ENCODE measurements at places on chromosomes 3 and 15. TPM values are rescaled to one million over a fixed set of nuclear protein-coding genes. Genes with fewer than 3 reads are reported as not detected.

DNA sequence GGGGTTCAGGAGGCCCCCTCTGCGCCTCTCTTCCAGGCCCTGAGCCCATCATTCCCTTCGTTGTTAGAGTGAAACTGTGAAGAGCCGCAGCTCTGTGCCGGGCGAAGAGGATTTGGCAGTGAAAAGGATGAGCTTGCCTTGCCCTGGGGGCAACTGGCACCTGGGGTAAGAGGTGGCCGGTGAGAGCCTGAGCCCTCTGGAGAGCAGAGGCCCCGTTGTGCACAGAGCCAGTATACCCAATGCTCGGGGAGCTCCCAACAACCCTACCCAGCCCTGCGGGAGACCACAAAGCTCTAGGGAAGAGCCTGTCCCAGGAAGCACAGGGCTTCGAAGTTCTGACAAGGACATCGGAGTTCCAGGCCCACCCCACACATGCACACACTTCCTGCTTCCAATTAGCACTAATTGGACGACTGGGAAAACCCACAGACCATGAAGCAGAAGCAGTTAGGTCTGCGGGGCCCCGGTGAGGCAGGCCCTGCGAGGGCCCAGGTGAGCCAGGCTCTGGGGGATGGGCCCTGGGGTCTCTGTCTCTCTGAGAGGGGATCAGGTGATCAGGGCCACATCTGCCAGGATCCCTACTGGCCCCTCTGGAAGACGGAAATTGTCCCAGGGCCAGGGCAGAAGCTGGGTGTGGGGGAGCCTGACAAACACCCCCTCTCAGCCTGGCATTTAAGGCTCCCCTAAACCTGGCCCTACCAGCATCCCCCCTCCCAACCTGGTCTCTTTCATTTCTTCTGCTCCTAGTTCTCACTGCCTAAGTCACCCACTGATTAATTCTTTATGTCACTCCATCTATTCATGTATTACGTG is 27.9 kb upstream of the SFMBT1 start:
- H3K4me1 ChIP-seq = peaks cover 3% of the 10 kb centered on the region
- peak overlapping the region; percentile 72 for H3K27ac ChIP-seq
- DNase-seq = no peak
- H3K4me3 ChIP-seq = peak overlapping the region; percentile 56
- no peaks in the 10 kb centered on the region for H3K36me3 ChIP-seq
- no peaks in the 10 kb centered on the region for H3K27me3 ChIP-seq

- no peak for DNase-seq
- H3K27me3 ChIP-seq = no peaks in the 10 kb centered on the region
- no peak overlapping the region for H3K27ac ChIP-seq
- no peaks in the 10 kb centered on the region for H3K36me3 ChIP-seq
- no peak overlapping the region for H3K4me3 ChIP-seq
Measured at GRCh38 chr3:65996589-65996988, 42.1 kb downstream of the MAGI1 start.

DNA sequence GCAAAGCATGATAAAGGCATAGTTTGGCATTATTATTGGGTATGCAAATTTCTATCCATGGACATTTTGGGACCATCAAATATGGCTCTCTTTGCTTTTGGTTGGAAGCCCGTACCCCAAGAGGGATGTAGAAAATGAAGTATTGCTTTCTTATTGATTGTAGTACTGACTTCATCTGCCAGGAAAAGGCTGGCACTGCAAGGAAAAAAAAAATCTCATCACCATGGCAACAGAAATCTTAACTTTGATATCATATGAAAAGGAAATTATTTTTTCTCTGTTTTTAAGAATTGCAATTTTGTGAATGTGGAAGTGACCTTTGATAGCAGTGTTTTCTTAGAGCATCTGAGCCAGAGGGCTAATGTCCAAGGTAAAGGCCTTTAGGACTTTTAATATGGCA is 151.7 kb downstream of the TMEM108 start:
- H3K36me3 ChIP-seq = no peaks in the 10 kb centered on the region
- H3K4me1 ChIP-seq = no peaks in the 10 kb centered on the region
- peaks cover 8% of the 10 kb centered on the region for H3K27me3 ChIP-seq

GRCh38 chr15:47742742-47743141 is 25.4 kb downstream of the SEMA6D start:
- no peak for DNase-seq
- H3K4me3 ChIP-seq = no peak overlapping the region
- H3K36me3 ChIP-seq = no peaks in the 10 kb centered on the region
- H3K27me3 ChIP-seq = no peaks in the 10 kb centered on the region
- H3K27ac ChIP-seq = no peak overlapping the region
- H3K4me1 ChIP-seq = no peaks in the 10 kb centered on the region

- H3K36me3 ChIP-seq = no peaks in the 10 kb centered on the region
- no peak for DNase-seq
- H3K27me3 ChIP-seq = no peaks in the 10 kb centered on the region
Measured at GRCh38 chr3:159829539-159830227, 159.0 kb upstream of the IL12A start.

- H3K27me3 ChIP-seq = no peaks in the 10 kb centered on the region
- H3K4me3 ChIP-seq = no peak overlapping the region
- no peak overlapping the region for H3K27ac ChIP-seq
- no peaks in the 10 kb centered on the region for H3K36me3 ChIP-seq
Measured at GRCh38 chr15:47158573-47158972, 558.7 kb upstream of the SEMA6D start.

- no peaks in the 10 kb centered on the region for H3K36me3 ChIP-seq
- no peak overlapping the region for H3K4me3 ChIP-seq
- no peak overlapping the region for H3K27ac ChIP-seq
- no peaks in the 10 kb centered on the region for H3K27me3 ChIP-seq
- H3K4me1 ChIP-seq = no peaks in the 10 kb centered on the region
Measured at GRCh38 chr3:15953841-15954240, 156.1 kb upstream of the ANKRD28 start.

ZPLD1 gene
- total RNA-seq = not detected

EIF4A2 gene
- total RNA-seq = 219 TPM
